ENCODE measurements at places on chromosomes 12 and 14. TPM values are rescaled to one million over a fixed set of nuclear protein-coding genes. Genes with fewer than 3 reads are reported as not detected.

DNA sequence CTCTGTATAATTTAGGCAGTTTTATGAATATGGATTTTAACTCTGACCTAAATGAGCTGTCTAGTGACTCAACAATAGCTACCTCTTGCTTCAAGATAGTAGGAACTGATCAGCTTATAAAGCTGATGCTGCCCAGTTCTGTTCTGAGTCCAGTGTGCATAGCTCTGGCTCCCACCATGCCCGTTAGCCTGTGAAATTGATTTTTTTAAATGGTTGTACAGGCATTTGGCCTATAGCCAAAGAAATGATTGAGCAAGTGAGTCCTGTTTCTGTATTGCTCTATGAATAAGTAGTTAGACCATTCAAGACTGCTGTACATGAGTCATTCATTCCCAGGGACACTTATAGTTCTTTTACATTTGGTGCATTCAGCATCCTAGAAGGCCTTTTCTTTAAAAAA, 36.4 kb downstream of the SAMD4A start:
- DNase-seq = no peak

DNA sequence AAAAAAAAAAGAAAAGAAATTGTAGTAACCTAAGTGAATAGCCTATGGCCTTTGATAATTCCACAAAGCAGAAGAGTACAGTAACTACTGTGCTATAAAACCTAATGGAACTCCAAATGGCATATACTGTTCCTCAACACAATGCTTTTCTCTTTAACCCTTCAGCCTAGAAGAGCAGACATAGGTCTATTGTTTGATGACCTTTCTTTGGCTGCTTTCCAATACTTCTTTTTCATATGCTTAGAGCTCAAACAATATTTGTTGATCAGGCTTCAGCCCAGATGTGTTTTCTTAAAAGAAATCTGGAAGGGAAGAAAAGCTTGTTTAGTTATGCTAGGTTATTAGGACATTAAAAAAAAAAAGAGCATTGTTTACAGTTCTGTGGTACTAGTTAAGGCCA, 116.4 kb downstream of the NTN4 start:
- no peak for DNase-seq

SRRM4 gene
- not detected for total RNA-seq

RNF212B gene
- total RNA-seq = not detected

DNA sequence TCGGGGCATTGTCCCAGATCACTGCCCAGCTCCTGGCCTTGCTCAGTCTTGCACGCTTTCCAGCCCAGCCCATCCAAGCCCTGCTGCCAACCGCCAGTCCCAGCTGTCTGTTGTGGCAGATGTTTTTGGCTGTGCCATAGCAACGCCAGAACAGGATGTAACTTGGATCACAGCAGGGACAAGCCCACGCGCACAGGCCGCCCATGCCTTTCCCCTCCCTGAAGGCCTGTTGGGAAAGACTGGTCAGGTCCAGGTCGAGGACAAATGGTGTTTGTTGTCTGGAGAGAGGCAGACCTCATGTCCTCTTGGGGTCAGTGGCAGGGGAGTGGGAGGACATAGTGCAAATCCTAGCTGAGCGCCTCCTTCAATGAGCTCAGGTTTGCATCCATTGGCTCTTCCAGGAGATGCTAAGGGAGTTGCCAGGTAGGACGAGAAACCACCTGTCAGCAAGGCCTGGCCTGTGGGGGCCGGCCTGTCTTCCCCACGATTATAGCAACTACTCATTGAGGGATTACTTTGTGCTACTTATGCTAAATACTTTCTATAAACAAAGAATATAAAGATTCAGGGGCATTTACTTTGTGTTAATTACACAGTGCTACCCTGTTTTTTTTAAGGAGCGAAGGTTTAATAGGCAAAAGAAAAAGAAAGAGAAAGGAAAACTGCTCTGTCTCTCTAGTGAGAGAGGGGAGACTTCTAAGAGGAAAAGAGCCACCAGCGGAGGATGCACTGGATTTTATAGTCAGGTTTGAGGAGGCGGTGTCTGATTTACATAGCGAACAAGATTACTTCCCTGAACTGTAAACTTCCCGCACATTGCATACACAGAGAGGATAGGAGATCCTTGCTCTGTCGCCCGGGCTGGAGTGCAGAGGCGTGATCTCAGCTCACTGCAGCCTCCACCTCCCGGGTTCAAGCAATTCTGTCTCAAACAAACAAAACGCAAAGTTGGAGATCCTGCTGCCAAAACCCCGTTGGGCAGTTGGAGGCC, 42.8 kb upstream of the CORO1C start:
- no peak for DNase-seq

GRCh38 chr14:68307790-68308168, 485.1 kb downstream of the ZFP36L1 start:
- no peak for DNase-seq

SAMD15 gene
- 0.83 TPM for total RNA-seq

GRCh38 chr12:111405149-111405858, 419 bp upstream of the SH2B3 start:
- DNase-seq = peak; percentile 99

BATF gene
- 172 TPM for total RNA-seq

DNA sequence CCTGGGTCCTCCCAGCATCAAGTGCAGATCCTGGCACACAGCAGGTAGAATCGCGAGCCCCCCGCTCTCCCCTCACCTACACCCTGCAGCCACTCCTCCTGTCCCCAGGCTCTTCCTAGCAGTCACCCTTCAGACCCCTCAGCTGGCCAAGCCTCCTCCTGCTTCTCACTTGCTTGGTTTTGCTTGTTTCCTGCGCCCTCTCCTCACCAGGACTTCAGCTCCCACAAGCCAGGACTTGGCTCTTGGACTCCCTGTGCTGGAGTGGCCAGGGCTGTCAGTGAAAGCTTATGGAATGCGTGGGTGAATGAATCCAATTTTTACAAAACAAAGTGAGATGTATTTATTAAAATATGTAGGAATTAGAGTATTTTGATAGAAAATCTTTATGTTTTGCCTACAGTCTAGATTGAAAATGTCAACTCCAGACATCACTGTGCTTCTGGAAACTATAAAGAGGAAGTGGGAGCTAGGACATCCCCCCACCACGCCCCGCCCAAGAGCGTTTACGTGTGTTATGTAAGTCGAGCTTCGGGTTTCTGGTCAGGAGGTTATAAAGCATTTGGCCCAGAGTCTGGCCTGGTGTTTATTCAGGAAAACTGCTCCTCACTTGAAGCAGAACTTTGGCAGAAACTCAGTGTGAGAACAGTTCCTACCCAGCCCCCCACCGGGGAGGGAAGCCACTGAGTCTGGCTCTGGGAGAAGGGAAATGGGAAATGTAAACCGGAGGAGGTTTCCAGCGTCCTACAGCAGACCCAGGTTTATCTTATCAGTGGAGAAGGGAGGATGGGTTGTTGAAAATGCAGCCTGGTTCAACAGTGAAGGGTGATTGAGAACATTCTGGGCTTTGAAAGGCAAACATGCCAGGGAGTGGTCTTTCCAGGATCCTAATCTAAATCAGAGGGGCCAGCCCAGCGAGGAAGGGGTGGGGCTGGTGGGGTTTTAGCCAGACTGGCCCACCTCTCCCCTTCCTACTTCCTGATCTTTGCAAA, 8.8 kb downstream of the ALDH2 start:
- DNase-seq = no peak

Data from CD8-positive, alpha-beta memory T cell (primary cell).